ENCODE measurements at places on chromosomes 2 and 18.

- peak; percentile 18 for DNase-seq
Measured at GRCh38 chr2:31958140-31958717, 52.6 kb downstream of the MEMO1 start.

DNA sequence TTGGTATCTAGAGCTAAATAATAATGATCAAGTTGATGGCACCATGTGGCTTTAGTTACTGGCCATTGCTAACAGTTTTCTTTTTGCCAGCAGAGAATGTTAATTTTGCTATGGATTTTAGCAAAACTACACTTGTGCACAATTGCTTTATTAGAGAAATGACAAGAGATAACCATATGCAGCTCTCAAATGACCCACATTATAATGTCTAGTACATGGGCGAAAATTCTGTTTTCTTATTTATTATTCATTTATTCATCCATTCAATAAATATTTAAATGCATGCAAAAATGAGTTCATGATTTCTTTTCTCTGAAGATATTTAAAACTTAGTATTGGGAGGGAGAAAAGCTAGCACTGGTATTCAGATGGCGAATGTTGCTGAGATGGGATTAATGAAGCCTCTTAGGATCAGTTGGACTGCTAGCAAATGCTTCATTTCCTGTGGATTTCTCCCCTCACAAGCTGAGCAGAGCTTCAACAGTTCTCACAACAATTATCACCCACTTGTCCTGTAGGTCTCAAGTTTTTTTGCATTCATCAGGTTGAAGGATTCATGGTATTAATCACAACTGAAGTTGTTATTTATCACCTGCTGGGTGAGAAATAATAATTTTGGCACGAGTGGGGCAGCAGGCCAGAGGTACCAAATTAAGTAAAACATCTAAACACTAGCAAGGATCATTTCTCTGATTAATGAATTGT, 95.2 kb downstream of the MTX2 start:
- no peak for DNase-seq

GRCh38 chr2:190466819-190467446, 58.8 kb downstream of the MFSD6 start:
- no peak for DNase-seq

- no peak for DNase-seq
Measured at GRCh38 chr18:9898792-9899549, 13.2 kb downstream of the TXNDC2 start.

DNA sequence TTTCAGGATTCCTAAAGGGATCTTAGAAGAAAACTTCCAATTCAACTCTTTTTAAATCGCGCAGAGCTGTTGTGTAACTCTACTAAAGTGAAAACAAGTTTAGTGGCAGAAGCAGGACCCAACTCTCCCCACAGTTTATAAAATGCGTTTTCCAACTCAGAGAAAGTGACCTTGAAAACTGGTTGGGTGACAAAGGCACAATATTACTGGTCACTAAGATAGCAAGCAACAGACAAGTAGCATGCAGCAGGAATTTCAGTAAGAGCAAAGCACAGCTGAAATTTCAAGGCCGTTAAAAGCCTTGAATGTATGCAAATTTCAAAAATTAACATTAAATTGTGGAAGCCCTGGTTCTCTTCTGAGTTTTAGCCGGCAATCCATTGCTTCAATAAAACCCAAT, 66.9 kb downstream of the STK39 start:
- DNase-seq: no peak

- no peak for DNase-seq
Measured at GRCh38 chr2:113039158-113039557, 13.5 kb downstream of the IL36B start.

GRCh38 chr2:1995987-1996386, 251.7 kb upstream of the PXDN start:
- no peak for DNase-seq

GRCh38 chr2:240832205-240832727, 12.2 kb upstream of the KIF1A start:
- DNase-seq: peak; percentile 98

DNA sequence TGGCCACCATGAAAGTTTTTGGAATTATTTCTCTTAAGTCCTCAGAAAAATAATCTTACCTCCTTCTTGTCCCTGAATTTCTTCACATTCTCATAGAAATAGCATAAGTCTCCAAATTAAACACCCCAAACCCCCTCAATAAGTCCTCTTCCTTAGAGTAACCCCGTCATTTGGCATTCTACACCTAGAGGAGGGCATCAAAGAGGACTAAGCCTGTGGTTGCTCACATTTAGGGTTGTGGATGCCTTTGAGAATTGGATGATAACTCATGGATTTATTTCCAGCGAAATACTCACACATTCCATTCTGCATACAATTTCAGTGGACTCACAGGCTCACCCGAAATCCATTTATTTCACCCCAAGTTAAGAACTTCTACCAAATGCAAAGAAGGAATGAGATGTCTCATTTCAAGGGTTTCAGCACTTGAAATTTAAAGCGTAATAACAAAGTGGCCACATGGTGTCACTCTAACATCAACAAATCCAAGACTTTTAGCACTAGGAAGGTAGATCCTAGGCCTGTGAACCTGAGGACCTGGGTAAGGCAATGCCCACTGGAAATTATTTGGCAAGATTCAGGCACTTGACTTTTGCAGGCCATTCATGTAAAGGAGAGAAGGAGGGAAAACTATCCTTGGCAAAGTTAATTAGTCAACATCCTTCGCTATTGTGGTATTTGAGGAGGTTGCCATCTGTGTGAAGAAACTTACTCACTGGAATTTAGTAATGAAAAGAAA, 24.6 kb downstream of the DYTN start:
- peak; percentile 58 for DNase-seq

DNA sequence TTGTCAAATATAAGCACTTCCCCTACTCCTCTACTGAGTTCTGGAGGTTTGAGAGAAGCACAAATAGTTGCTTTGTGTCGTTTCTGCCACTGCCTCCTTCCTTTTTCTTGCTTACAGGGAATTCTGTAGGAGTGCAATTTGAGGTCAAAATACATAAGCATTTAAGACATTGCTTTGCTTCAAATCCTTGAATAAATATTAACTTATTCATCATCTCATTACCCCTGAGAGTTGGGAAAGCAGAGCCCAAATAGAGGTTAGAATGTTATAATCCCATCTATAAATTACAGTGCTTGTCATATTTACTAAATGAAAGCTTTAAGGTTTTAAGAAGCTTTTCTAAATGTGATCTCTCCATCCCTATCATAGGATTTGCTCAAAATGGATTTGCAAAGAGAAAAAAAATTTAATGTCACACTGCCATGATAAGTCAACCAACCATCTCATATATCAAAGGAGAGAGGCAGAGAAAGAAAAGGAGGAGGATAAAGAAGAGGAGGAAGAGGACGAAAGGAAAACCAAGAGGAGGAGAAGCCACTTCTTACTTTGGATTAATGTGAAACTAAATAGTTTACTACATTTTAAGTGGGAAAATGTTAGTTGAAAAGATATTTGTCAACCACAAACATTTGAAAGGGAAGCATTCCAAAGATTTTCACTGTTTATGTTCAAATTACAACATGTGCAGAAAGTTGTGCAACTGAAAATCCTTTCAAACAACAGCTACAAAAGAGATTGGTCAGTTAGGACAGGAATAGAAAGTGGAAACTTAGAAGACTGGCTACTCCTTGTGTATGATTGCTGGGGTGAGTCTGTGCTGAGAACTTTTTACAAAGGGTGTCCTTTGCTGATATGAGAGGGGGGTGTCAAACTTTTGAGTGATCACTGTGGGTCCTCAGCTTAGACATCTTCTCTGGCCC, 277.3 kb upstream of the FN1 start:
- no peak for DNase-seq

DNA sequence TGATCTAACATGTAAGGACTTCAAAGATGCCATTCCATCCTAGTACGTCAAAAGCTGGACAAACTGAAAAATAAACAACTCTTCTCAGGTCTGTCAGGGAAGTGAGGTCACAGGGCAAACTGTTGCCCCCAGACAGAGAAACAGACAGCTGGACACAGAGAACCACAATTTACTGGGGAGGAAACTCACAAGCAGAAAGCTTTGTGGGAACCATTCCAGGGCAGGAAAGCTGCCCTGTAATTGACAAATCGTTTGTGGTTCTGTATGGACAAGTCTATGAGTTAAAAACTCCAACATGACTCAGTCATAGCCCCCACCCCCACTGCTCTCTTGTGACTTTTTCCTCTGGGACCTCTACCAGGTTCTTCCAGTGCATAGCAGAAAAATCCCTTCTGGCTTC, 28.4 kb downstream of the MCEE start:
- no peak for DNase-seq

- no peak for DNase-seq
Measured at GRCh38 chr2:178263159-178263860, 69.0 kb downstream of the OSBPL6 start.

DNA sequence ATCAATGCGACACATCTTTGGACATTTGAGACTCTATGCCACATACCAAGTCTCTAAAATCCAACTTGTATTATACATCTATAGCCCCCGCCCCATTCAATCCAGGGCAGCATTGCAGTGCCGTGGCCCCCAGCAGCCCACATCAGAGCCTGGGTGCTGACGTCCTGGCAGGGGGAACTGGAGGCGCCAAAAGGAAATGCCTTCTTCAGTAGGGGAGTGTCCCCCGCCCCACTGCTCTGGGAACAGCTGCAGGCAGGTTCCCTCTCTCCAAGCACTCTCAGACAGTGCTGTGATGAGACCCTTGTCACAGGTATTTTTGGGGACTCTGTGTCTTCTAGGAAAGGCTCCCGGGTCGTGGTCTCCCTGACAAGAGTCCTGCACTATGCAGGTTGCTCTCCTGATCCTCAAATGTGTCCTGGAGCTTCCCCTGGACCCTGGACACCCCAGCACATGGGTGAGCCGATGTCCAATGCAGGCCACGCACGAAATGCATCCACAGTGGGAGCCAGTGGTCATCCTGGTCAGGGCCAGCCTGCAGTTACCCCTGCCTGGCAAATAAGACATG, 188.7 kb downstream of the RTP5 start:
- DNase-seq: no peak

GRCh38 chr2:179250848-179251504, 13.7 kb downstream of the SESTD1 start:
- DNase-seq: no peak

GRCh38 chr2:21627938-21628337, 504.2 kb downstream of the TDRD15 start:
- no peak for DNase-seq

DNA sequence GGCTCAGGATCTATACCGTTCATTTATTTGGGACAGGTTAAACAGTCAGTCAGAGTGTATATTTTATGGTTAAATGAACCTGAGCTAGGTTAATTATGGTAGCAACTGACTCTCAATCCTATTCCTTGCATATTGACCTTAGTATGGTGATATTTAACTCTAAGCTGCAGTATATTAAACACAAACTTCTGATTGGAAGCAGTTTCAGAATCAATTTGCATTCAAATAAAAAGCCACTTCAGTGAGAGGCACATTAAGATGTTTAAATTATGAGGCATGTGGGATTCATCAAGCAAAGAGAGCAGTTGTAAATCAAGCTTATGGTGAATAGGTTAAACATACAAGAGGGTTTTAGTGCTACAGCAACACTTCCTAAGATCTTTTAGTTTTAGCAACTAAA, 40.4 kb downstream of the FRZB start:
- DNase-seq: no peak

GRCh38 chr2:240745962-240746361, 54.3 kb downstream of the AQP12A start:
- DNase-seq: no peak

GRCh38 chr2:238845583-238846377, 2.1 kb upstream of the TWIST2 start:
- DNase-seq: no peak

GRCh38 chr2:235070063-235070706, 118.4 kb downstream of the SH3BP4 start:
- DNase-seq: no peak

- DNase-seq: no peak
Measured at GRCh38 chr2:157221394-157221988, 36.0 kb upstream of the GALNT5 start.

DNA sequence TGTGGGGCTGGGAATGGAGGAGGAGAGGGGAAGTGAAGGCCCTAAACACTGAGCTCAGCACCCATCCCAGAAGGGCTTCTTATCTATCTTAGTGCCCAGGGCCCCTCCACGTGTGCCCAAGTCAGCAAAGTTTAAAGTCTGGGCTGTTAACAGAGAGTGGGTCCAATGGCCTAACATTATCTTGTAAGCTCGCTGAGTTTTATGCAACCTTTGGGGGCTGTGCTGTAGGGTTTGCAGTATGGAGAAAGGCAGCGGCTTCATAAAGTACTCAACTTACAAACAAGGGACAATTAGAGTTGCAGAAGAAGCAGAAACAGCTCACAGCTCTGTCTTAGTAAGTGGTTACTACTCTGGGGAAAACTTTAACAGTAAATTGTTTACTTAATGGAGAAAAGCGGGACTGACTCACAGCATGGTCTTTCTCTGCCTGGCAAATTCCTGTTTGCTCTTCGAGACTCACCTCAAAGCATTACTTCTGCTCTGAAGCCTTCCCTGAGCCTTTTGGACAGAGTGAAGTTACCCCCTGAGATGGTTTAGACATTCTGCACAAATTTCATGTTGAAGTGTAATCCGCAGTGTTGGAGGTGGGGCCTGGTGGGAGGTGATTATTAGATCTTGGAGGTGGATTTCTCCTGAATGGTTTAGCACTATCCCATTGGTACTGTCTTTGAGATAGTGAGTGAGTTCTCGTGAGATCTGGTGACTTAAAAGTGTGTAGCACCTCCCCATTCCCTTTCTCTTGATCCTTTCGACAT, 9.0 kb downstream of the ENOSF1 start:
- no peak for DNase-seq

GRCh38 chr2:101361121-101361520, 26.2 kb downstream of the CREG2 start:
- no peak for DNase-seq

GRCh38 chr2:99644419-99644787, 154.6 kb upstream of the REV1 start:
- DNase-seq: no peak

- DNase-seq: no peak
Measured at GRCh38 chr2:127330753-127331152, 36.8 kb upstream of the ERCC3 start.

DNA sequence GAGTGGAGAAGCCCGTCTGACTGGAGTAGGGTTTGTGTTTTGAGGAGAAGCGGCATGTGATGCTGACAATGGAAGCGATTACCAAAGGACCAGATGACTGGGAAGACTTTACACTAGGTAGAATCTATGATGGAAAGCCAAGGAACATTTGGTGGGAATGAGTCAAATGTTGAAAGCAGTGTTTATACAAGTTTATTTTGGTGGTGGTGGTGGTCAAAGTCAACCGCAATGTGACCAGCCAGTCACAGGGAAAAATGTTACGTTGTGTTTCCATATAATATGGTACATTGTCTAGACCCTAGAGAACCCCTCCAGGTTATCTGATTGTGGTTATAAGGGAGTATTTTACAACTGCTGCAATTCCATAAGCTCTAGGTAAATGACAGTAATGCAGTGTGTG, 216.8 kb downstream of the PID1 start:
- no peak for DNase-seq
